ENCODE measurements at places on chromosomes 5 and 9.
A peak's percentile ranks its signal among the peaks of the same experiment; 100 is the strongest.

DNA sequence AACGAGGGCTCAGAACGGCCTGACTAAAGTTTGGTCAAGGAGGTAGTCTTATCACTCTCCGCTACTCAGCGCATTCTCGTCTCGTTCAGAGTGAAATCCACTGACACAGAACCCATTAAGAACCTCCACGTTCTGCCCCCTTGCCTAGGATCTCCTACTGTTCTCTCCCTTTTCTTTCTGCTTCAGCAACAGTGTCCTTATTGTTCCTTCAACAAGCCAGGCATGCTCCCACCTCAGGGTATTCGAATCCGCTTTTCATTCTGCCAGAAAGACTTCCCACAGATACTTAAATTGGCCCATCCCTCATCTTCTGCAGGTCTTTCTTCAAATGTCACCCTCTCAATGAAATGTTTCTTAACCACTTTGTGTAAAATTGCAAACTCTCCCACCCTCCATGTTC is 4.3 kb upstream of the ZNF354C start:
- DNase-seq, result no peak

DNA sequence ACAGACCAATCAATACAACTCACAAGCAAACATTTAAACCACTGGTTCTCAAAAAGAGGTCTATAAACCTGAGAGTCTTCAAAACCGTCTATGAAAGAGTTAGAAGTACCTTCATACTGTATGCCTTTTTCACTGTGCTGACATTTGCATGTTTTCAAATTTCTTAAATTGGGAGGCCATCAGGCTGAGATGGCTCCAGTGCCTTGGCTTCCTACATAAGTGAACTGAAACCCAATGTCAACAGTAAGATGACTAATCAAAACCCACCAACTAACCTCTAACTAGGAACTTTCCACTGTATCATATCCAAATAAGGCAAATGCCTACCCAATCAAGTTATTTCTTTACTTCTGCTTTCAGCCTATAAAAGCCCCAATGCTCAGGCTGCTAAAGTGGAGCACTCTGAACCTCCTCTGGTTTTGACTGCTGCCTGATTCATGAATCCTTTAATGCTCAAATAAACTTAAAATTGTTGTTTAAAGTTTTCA is 35.1 kb downstream of the FAM13B start:
- no peak for DNase-seq

- no peak for DNase-seq
Measured at GRCh38 chr5:60207040-60207439, 313.5 kb upstream of the PDE4D start.

DNA sequence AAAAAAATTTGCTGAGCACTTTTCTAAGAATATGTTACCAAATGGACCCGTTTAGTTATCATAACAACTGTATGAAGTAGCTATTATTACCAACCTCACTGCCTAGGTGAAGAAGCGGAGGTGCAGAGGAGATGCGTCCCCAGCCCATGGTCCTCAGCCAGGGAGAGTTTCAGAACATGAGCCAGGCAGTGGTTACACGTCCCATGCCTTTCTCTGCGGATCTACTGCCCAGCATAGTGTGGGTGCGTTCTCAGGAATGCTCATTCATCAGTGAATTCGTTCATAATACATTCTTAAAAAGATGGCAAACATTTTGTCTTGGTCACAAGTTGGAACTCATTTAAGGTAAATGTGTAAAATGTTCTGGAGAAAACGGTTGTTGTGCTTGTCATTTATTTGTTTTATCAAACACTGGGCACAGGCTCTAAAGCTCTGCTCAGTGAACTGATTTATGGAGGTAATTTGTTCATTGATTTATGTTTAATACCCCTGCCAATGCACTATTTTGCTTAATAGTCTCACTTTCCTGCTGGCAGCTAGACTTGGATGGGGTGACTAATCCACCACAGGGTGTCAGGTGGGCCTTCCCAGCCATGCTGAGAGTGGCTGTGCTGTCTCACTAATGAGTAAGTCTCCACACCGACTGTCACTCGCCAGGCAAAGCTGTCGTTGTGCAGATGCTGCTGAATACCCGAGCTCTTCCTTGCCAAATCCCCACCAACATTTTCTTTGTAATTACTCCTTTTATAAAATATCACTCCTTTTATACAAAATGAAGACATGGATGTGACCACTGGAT is 248.8 kb downstream of the TENT4A start:
- DNase-seq, result no peak

DNA sequence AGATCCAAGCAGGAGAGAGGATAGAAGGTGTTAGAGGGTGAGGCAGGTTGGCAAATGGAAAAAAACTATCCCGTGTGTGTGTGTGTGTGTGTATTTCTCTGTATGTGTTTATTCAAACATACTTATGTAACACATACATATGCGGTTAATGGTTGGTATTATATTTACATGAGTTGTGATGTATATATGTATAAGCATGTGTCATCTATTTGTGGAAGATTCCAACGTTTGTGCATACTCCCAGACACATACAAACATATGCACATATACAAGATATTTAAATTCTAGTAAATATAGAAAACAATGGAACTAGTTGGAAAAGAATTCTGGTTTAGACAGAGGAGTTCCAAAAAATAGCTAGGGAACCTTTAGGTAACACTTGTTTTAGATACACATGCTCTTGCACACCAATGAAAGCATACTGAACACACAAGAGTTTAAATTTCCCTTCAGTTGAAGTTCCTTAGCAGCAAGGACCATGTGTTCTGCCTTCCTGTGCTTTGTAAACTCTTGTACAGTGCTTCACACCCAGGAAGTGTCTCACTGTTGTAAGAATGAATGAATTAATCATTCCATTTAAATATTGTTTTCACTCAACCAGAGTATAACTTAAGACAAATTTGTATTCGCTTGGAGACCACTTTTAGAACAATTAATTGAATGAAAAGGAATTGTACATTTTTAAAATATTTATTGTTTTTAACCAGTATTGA is 257.8 kb downstream of the FER start:
- DNase-seq, result no peak

- peak; percentile 93 for DNase-seq
Measured at GRCh38 chr5:138148811-138149210, 9.6 kb upstream of the NME5 start.

DNA sequence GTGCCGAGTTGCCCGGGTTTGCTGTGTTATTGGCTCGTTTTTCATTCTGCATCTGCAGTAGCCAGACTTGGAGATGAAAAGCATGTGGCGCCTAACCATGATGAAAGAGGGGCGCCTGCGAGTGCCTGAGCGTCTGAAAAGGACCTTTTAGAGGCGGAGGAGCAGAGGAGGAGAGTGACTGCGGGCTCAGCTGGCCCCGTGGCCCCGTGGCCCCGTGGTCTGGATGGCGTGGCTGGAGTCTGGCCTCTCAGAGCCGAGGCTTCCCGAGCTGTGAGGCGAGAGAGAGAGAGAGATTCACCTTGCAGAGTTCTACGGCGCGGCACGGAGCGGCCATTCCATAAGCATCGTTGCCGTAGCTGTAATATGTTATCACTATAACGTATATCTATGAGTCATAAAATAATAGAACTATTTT is 55.3 kb upstream of the RNU6ATAC start:
- no peak for DNase-seq

GRCh38 chr9:85726737-85727136 is 15.0 kb downstream of the AGTPBP1 start:
- no peak for DNase-seq

DNA sequence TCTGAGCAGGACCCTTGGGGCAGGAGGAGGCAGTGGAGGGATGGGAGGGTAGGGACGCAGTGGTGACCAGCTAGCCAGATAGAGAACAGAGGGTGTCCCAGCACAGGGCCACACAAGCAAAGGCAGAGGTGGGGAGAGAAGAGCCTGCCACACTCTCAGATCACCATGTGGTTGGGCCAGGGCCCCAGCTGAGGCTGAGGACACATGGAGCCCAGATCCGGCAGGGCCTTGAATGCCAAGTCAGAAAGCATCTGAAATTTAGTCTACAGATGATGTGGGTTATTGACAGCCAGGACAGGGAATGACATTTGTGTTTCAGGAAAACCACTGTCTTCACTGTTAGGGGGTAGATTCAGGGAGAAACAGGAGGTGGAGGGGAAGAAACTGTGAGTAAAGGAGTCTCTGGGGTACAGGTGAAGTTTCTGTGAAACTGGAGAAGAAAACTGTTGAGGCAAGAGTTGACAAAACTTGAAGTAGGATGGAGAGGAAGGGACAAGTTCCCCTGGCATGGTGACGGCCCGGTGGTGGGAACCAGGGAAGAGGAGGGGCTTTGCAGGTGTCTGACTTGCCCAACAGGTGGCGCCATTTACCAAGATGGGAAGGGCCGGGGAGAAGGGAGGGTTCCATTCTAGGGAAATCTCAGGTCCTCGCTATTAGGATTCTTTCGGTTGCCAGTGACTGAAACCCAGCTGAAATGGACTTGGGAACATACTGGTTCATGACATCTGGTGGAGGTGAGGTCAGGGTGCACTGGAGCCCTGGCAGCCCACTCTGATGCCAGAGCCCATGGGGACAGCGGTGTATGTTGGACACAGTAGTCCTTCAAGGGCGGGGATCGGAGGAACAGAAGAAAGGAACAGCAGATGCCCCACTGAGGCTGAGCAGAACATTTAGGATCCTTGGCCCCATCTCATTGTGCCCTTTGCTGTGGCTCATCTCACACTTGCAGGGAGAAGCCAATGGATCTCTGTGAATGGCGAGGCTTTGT is 100.1 kb downstream of the KCNIP1 start:
- DNase-seq, result peak; percentile 28

- no peak for DNase-seq
Measured at GRCh38 chr9:726005-726404, 115.5 kb upstream of the DMRT1 start.

- no peak for DNase-seq
Measured at GRCh38 chr9:134723037-134723436, 81.4 kb downstream of the COL5A1 start.

GRCh38 chr5:172815631-172816030 is 18.4 kb upstream of the ERGIC1 start:
- no peak for DNase-seq

- DNase-seq, result peak; percentile 92
Measured at GRCh38 chr9:92501671-92502393, 19.5 kb upstream of the ASPN start.

DNA sequence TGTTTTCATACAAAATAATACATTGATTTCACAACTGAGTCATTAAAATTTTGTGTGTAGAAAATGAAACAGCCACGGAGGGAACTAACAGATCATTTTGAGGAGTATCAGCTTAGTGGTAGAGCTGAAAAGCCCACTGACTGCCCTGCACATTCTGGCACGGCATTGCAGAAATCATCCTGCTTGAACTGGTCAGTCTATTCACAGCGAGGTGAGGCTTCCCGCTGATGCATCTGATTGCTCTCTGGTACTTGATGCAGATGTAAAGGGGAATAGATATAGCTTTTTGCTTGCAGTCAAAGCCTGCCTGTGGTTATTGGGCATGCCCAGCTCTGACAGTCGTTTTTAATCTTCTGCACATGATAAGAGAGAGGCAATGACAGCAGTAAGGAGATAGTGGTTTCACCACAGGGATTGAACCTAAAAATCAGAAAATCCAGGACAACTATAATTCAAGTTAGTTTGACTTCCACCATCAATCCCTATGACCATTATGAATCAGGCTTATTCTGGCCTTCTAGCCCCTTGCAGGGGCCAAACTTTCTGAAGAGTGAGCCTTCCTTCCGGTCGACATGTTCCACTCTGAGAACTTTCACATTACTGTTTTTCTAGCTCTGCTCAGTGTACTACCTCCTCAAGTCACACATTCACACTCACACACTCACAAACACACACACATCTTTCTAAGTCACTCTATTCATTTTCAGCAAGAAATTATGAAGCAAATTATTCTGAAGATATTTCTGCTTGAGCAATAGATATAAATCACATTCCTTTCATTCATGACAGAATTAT is 782.8 kb upstream of the NUDT12 start:
- DNase-seq, result peak; percentile 5

- no peak for DNase-seq
Measured at GRCh38 chr5:132455614-132456115, 34.9 kb downstream of the IRF1 start.

DNA sequence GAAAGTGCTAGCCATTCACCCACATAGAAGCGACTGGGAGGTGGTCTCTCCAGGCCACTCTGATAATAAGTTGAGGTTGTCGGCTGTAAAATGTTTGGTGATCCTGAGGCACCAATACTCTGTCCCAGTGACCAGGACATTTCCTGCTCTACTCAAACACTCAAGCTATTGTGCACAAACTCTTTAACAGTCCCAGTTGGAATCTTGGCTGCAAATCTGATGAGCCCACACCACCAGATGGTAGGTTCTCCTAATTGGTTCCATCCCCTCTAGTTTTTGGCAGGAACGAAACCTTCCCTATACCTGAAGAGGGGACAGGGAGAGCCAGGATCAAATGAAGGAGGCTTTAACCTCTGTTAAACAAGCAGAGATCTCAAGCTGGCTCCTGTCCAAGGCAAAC is 14.3 kb downstream of the GRIA1 start:
- no peak for DNase-seq

- no peak for DNase-seq
Measured at GRCh38 chr5:6319116-6319515, 59.2 kb downstream of the MED10 start.

DNA sequence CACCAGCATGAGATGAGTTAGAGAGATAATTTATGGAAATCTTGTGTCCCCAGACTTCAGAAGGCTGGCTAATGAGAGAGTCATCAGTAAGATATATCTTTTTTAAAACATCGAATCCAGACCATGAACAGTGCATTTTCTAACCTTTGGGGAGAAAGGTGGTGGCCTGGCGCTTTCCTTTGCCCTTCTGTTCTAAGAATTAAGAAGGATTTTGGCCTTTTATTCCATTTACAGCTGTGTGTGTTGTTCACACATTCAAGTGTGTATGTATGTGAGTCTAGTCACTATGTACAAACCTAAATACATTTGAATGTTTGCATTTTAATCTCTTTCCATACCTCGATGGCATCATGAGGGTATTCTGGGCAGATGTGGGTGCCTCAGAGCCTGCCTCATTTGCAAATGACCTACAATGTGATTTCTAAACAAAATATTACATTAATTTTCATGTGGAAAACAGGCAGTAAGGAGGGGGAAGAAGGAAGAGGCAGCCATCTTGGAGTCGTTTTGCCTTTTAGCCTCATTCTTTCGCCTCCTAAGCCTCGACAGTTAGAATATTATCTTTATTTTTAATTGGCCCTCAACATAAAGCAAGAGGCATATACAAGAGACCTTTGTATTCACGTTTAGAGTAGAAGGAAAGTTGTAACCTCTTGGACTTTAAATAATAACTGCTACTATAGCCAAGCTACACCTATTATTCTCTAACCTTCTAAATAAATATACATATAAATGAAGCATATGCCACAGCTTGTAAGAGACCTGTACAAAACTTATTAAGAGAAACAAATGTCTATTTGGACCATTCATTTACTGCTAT is 125.3 kb upstream of the TMEM161B start:
- DNase-seq, result no peak

- DNase-seq, result peak; percentile 94
Measured at GRCh38 chr5:113081881-113082546, 105.4 kb downstream of the DCP2 start.

- DNase-seq, result no peak
Measured at GRCh38 chr9:98280574-98280973, 25.1 kb upstream of the TBC1D2 start.

Data from fibroblast of the aortic adventitia (primary cell).